Ovary (tissue), 10 donors: ENCODE measurements at places on chromosomes 3 and 15.

DNA sequence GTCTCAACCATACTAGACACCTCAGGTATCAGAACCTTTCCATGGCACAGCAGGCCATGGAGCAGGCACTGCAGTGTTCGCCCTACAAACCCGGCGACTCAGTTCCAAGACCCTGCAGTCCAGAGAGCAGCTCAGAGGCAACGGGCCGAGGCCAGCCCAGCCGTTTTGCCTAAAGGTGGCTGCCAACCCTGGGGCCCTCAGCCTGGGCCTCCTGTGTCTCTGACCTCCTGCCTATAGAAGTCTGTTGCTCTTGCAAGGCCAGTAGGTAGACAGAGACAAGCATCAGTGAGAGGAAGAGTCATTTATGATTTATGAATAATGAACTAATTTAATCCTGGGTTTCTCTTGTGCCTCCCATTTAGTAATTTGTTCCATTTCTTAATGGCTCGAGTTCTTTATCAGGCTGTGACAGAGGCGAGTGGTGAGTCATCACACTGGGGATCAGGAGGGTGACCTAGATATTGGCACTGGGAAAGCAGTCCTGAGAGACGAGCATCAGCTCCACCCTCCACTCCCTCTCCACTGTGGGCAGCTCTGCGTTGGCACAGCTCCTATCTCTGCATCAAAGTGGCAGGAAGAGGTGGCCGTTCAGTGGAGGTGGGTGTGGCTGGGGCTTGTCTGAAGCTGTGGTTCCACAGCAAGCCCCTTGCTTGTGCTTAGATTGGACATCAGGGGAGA, 79.8 kb downstream of the ABHD5 start:
- no peak for DNase-seq

DNA sequence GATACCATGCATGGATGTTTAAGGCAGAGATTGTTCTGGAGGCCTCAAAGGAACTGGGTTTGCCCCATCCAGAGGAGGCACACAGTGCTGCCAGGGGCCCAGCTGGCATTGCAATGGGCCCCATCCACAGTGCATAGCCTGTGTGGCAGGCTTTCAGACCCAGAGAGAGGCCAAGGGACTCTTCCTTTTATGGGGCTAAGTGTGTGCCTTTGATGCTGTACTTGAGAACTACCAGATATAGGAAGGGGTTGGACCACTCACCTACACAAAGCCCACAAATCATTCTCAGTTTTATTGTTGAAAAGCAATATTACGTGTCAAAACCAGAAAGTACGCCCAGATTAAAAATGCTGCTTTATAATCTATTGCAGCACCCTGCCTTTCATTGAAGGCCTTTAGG, 134.9 kb downstream of the EPHB1 start:
- DNase-seq = no peak

DNA sequence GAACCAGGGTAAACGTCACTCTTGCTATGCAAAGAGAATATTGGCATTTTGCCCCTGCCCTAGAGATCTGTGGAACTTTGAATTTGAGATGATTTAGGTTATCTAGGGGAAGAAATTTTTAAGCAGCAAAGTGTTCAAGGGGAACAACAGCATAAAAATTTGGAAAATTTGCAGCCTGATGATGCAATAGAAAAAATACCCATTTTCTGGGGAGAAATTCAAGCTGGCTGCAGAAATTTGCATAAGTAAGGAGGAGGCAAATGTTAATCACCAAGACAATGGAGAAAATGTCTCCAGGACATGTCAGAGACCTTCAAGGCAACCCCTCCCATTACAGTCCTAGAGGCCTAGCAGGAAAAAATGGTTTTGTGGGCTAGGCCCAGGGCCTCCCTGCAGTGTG, 4.4 kb upstream of the RPL32 start:
- DNase-seq = no peak

- DNase-seq = no peak
Observed at GRCh38 chr3:112017091-112017490, 17.4 kb upstream of the TMPRSS7 start.

DNA sequence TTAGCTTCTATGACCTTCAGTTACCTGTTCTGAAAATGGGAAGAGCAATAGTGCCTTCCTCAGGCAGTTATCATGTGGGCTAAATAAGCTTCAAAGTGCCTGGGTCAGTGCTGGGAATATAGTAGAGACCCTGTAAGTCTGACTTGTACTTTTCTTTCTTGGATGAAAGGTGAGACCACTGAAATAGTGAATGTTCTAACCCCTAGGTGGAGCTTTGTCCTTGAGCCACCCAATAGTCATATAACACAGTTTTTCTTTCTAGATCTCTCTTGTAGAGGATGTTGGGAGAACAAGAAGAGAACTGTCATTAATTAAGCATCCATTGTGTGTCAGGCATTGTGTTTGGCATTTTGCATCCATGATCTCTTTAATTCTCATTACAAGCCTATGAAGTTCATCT, 13.0 kb upstream of the BFSP2 start:
- no peak for DNase-seq
